ENCODE measurements at places on chromosomes 5 and 9.

- DNase-seq: peak; percentile 38
Observed at GRCh38 chr9:120610975-120611689, 31.2 kb upstream of the CDK5RAP2 start.

DNA sequence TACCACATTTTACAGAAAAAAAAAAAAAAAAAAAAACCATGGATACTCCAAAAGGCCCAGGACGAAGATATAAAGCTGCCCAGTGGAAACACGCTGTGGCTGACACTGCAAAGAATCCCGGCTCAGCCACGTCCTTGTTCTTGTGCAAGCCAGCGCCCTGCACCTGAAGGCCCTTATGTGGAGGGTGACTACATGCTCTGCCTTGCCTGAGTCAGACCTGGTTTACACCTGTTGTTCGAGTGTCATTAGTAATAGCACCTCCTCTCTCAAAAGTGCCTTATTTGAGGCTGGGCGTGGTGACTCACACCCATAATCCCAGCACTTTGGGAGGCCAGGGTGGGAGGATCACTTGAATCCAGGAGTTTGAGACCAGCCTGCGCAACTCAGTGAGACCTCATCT is 54.3 kb upstream of the ZSWIM6 start:
- no peak for DNase-seq

DNA sequence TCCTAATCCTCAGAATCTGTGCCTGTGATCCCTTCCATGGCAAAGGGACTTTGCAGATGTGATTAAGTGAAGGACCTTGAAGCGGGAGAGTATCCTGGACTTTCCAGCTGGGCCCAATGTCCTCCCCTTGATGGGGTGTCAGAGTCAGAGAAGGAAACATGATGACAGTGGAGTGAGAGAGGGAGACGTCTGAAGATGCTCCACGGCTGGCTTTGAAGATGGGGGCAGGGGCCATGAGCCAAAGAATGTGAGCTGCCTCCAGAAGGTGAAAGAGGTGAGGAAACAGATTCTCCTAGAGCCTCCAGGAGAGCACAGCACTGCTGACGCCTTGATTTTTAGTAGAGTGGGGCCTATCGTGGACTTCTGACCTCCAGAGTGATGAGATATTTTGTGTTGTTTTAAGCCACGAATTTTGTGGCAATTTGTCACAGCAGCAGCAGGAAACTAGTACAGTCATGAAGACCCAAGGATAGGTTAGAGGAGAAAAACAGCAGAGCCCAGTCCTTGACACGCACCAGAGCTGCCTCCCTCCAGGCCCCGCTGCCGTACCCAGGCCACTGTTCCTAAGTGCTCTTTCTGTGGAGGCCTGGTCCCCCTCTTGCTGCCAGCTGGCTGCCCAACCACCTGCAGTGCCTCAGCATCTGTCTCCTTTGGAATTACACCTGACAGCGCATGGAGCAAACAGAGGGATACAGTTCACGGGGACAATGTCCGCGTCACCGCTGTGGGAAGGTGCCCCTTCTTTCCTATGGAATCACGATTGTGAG is 78.1 kb downstream of the MACROH2A1 start:
- DNase-seq: no peak

DNA sequence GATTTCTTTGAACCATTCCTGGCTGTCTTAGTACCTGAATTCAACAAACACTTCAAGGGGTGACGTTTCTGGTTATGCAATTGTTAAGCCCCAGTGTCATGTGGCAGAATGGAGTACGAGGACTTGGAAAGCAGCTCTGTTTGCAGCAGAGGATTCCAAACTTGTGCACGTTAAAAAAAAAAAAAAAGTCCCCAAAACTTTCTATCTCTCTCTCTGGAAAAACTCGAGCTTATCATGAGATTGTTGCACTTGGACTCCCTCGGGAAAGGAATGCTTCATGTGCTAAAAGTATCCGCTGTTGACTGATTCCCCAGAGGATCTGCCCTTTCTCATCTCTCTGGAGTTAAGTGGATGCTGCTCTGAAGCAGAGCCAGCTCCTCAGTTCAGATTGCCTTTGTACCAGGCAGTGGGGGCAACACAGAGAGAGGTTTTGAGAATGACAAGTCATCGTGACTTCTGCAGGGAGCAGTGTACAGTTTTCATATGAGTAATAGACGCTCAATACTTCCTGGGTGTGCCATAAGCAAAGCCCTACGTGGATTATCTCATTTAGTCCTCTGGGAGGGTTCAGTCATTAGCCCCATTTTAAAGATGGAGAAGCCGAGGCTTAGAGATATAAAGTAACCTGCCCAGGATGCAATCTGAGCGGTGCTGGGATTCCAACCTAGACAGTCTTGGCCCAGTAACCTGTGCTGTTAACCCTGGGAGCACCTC is 28.1 kb downstream of the TMOD1 start:
- DNase-seq: no peak

DNA sequence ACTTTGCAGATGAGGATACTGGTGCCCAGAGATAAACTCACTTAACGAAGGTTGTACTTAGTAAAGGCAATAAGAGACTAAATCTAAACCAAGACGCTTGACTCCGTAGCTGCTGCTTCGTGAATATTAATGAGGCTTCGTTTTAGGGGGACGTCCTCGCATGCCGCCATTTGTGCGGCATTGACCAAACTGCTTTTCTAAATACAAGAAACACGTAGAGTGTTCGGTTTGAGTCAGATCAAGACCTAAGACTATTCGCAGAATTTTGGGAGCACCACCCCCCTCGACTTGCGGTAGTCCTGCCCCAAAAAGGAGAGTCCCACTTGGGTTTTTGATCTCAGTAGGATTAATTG is 1.1 kb downstream of the NPM1 start:
- DNase-seq: no peak

GRCh38 chr5:149584121-149584520 is 2.8 kb downstream of the ARHGEF37 start:
- no peak for DNase-seq

DNA sequence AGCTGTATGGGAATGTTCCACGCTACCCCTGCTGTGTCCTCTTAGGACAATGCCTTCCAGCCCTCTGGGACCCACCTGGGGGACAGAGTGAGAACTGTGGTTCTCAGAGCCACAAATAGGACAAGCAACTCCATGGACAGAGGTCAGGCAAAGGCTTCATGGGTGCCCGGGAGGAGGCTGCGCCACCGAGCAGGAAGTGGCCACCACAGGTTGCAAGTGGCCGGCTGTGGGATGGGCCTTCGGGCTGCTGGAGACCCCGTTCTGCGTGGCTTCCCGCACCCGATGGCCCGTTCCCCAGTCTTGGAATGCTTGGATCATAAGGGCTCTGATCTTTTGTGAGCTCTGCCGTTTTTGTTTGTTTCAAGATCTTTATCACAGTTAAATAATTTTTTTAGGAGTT is 118.8 kb downstream of the BOD1 start:
- no peak for DNase-seq

- DNase-seq: no peak
Observed at GRCh38 chr5:125719681-125720347, 703.4 kb upstream of the GRAMD2B start.

DNA sequence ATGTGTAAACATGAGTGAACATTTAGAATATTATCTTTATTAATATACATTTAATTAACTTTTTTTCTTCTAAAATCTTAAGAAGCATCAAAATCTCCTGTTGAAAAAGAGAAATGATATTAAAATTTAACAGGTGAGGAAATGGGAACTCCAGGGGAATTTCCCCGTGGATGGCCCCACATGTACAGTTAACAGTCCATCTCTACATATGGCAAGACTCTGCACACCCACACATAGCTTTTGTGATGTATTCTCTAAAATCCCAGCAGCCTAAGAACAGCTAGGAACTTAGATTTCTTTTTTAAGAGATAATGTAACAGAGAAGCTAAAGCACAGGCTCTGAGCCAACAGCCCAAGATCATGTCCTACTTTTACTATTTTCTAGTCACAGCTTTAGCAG is 556.3 kb upstream of the RGMB start:
- no peak for DNase-seq

- DNase-seq: peak; percentile 82
Observed at GRCh38 chr5:5011151-5011550, 129.0 kb upstream of the ADAMTS16 start.

DNA sequence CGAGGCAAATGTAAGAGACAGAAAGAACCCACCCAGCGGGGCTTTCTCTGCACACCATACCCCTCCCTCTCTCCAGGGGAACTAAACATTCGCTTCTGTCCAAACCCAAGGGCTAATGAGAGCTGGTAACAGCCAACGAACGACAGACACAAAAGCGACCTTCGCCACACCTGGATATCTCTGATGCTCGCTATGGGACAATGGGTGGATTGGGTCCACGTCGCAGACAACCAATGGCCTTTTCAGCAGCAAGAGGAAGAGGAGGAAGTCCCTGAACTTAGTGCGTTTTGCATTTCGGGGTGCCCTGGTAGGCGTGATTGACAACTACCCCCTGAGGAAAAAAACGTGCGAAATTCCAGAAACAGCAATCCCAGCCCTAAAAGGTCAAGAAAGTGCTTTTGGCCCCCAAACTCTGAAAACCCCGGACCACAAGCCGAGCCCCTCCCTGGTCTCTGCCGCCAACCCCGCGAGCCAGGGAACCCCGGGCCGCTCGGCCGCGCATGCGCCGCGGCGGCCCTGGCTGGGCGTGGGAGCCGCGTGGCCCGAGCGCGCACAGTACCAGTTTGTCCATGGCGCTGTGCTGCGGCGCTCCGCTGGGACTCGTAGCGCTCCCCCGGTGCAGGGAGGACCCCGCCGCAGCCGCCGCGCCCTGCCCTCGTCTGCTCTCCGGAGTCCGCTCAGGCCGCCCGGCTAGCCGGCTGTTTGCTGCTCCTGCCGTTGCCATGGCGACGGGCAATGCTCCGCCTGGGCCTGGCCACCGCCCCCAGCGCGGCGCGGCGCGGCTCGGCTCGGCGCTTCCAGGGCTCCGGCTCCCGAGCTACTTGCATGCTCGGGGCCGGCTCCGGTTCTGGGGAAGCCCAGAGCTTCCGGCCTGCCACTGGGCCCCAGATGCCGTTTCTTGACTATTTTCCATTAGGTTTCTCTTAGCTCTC is 66.9 kb upstream of the DNAH5 start:
- DNase-seq: peak; percentile 90

- DNase-seq: no peak
Observed at GRCh38 chr9:129740666-129741464, 12.0 kb downstream of the PTGES start.

DNA sequence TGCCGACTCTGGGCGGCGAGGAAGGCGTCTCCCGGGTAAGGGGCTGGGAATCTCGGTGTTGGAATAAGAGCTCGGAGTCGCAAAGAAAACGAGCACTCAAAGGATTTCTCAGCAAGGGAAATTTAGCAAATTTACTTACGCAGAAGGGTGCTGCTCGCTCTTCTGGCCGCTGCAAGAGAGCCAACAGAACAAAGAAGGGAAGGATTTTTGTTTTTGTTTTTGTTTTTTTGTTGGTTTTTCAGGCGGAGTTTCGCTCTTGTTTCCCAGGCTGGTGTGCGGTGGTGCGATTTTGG is 279 bp downstream of the GTF3C5 start:
- DNase-seq: no peak

- no peak for DNase-seq
Observed at GRCh38 chr9:89629081-89629976, 24.5 kb downstream of the GADD45G start.

DNA sequence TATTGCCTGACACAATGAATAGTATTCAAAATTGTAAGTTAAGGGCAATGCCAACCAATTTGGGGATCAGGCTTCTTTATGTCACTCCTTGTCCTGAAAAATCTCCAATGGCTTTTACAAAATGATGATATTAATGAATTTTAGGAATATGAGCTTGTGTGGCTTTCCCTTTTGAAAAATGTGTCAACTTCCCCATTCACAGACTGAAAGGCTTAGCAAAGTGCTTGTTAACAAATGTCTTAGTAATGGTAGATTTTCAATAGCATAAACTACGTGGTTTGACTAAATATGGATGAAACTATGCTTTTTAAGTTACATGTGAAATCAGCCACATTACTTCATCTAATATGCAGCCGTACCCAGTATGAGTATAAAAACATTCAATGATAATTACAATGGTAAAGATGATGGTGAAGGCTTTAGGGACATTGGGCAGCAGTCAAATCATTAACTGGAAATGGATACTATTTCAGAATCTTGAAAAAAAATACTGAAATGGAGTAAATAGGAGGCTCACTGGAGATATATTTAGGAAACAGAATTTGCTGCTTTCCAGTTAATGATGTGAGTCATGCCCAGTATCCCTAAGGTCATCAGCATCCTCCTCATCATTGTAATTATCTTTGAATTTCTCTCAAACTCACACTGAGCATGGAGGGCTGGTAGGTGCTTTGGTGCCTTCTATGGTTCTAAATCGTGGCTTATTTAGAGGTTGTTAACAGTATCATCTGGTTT is 113.3 kb upstream of the ZNF608 start:
- no peak for DNase-seq

DNA sequence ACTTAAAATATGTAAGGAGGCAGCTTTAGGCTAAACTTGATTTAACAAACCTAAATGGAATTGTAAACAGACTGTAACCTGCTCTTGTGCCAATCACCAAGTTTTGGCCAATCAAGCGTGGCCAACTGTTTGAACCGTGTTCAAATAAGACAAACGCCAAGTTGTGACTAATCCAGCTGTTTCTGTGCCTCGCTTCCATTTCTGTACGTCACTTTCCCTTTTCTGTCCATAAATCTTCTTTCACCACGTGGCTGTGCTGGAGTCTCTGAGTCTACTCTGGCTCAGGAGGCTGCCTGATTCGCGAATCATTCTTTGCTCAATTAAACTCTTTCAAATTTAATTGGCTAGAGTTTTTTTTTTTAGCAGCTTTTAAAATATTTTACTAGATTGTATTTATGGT is 71.3 kb downstream of the LIX1 start:
- no peak for DNase-seq

- DNase-seq: no peak
Observed at GRCh38 chr5:55440188-55440646, 94.5 kb downstream of the PLPP1 start.

DNA sequence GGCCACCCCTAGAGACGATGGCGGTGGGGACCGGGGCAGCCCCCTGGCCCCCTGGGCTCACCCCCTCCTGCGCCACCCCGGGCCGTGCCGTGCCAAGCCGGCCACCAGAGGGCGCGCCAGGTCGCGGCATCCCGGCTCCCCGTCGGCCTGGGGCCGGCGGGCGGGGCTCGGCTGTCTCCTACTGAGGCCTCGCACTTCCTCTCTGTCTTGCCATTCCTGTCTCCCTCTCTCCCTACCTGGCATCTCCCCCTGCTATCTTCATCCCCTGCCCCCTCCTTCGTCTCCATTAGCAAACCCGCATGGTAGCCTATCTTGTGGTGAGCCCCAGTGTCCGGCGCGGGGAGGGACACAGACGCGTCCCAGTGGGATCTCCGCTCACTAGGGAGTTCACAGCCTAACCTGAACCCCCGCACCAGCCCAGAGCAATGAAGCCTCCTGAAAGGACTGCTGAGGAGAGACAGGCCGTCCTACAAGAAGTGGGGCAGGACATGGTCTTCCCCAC is 29.8 kb upstream of the FABP6 start:
- DNase-seq: peak; percentile 73

- DNase-seq: no peak
Observed at GRCh38 chr5:111968459-111968858, 211.5 kb upstream of the NREP start.

- no peak for DNase-seq
Observed at GRCh38 chr9:121138561-121138960, 63.1 kb downstream of the RAB14 start.

- no peak for DNase-seq
Observed at GRCh38 chr9:5002811-5003210, 17.7 kb downstream of the JAK2 start.

GRCh38 chr5:140049205-140049604 is 6.1 kb upstream of the NRG2 start:
- DNase-seq: no peak
